ENCODE measurements at places on chromosomes 6 and 20. TPM values are rescaled to one million over a fixed set of nuclear protein-coding genes. Genes with fewer than 3 reads are reported as not detected.

Gene SRPK1
- total RNA-seq: 77.4 TPM

Gene PGC
- total RNA-seq: not detected

Gene SLC35D3
- not detected for total RNA-seq

Gene DSE
- total RNA-seq: 37.5 TPM

Gene KIAA1755
- 0.37 TPM for total RNA-seq

Gene NKX2-2
- 0.20 TPM for total RNA-seq

Gene ADAM33
- total RNA-seq: 101 TPM

Gene COL20A1
- not detected for total RNA-seq

Gene SSTR4
- not detected for total RNA-seq

Gene C20orf202
- not detected for total RNA-seq

Gene DCDC2
- under 0.01 TPM for total RNA-seq
